Common myeloid progenitor, CD34-positive (primary cell): ENCODE measurements at places on chromosomes 7 and 10.
A peak's percentile ranks its signal among the peaks of the same experiment; 100 is the strongest.

DNA sequence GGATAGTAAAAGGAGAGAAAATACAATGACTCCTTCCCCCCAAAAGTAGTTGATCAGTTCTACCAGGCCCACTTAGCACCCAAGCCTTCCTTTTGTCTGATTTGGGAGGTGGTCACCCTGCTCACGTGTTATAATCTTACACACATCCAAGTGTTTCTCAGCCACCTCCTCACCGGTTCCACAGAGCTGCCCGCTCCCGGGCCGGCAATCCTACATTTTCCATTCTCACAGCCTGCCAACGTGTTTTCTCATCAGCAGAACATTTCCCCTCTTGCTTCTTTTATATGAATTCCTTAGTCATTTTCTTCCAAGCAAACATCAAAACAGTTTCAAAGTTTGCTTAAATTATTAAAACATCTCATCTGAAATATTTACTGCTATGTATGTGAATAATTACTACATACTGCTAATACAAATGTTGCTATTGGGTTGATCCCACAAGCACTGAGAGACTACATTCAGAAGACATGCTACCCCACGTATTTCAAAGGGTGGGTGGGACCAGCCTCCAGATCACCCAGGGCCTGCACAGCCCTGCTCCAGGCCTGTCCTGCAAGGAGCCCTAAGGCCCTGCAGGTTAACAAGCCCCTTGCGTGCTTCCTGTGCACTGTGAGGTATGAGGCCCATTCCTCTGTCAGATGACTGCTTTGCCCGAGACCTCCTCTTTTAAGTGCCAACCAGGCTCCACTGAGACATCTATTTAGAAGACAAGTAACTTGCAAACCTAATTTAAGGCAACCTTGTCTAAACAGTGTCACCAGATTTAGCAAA lies 75.3 kb downstream of the GRB10 start:
- no peak overlapping the region for H3K27ac ChIP-seq
- H3K36me3 ChIP-seq: peaks cover 10% of the 10 kb centered on the region
- H3K27me3 ChIP-seq: no peaks in the 10 kb centered on the region

DNA sequence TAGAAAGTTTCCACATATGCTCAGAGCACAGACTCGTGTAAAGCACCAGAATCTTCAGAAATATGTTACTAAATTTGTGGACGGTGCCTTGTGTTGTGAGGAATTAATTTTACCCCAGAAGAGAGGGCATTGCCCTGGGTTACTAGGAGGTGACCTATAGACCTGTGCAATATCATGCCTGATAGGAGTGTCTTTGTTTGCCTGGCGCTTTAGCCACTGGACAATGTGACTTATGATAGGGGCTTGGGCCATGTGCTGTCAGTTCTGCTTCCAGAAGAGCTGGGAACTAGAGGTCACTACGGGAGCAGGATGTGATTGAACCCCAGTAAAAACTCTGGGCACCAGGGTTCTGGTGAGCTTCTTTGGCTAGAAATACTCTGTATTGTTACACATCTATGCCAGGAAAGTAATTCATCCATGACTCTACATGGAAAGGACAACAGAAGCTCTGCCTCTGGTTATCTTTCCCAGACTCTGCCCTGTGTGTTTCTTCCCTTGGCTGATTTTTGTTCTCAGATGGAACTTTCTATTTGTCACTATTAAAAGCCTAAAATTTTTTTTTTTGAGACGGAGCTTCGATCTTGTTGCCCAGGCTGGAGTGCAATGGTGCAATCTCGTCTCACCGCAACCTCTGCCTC lies 75.5 kb downstream of the SIRT1 start:
- H3K4me3 ChIP-seq: no peak overlapping the region
- no peak overlapping the region for H3K27ac ChIP-seq
- no peaks in the 10 kb centered on the region for H3K36me3 ChIP-seq
- no peak for DNase-seq
- H3K27me3 ChIP-seq: no peaks in the 10 kb centered on the region

DNA sequence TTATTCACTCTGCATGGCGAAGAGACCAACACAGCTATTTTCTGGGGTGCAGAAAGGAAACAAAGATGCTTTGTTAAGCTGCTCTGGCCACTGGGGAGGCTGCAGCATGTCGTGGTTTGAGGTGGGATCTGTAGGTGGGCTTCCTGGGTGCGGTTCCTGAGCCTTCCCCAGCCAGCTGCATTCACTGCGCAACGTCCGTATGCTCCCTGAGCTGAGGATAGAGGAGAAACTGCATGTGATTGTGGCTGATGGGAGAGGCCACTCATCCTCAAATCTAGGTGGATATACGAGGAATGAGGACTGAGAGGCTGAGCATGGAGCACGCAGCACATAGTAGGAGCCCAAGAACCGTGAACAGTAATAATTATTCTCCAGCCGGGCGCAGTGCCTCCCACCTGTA lies 9.9 kb upstream of the DNAAF5 start:
- no peaks in the 10 kb centered on the region for H3K27me3 ChIP-seq
- no peak overlapping the region for H3K4me3 ChIP-seq
- peaks cover 9% of the 10 kb centered on the region for H3K4me1 ChIP-seq
- H3K27ac ChIP-seq: no peak overlapping the region

DNA sequence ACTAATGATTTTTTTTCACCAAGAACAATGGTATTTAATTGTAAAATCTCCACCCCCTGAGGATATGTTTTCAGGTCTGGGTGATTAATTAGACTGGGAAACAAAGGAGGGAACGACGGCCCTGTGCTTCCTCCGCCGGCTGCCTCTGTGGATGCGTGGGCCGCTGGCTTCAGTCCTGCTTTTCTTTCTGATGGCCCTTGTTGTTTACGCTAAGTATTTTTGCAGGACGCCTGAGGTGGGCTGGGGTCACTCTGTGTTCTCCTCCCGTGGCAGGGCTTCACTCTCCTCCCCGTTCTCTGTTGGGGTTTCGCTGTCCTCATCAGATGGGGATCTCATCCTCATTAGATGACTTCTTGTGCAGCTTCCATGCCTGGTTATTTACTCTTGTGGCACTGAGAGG lies 5.2 kb upstream of the ACBD5 start:
- no peaks in the 10 kb centered on the region for H3K27me3 ChIP-seq
- no peak overlapping the region for H3K4me3 ChIP-seq
- H3K36me3 ChIP-seq: no peaks in the 10 kb centered on the region
- H3K4me1 ChIP-seq: peaks cover 21% of the 10 kb centered on the region
- DNase-seq: no peak
- H3K27ac ChIP-seq: no peak overlapping the region

DNA sequence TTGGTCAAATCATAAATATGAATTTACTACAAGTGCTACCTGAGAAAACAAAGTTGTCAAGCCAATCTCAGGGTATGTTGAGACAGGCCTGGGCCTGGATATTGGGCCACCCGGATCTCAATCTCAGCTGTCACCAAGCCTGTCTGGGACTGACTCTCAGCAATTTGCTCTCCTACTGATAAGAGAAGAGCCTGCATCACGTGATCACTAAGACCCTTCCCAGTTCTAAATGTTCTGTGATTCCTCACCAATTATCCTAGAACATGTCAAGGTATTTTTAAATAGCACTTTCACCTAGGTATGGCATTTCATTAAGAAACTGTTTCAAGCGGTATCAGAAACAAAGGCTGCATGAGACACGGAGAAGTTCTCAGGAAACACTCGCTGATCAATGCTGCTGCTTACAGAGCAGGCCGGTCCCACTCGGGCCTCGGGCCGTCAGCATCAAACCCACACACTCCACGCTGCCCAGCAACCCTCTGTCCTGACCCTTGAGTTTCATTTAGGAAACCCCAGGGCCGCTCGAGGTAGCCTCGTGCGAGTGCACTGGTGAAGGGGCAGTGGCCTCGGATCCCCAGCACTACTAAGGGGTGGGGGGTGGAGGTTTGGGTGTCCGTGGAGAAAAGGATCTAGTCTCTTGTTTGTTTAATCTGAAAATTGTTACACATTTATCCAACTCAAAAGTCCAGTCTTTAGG lies 4.1 kb downstream of the KLF6 start:
- H3K36me3 ChIP-seq: peaks cover 59% of the 10 kb centered on the region
- no peak overlapping the region for H3K4me3 ChIP-seq
- no peak for DNase-seq
- no peak overlapping the region for H3K27ac ChIP-seq
- no peaks in the 10 kb centered on the region for H3K27me3 ChIP-seq
- H3K4me1 ChIP-seq: peaks cover 53% of the 10 kb centered on the region

GRCh38 chr10:3365630-3366029 lies 193.0 kb upstream of the PITRM1 start:
- no peaks in the 10 kb centered on the region for H3K27me3 ChIP-seq
- H3K27ac ChIP-seq: no peak overlapping the region
- H3K4me3 ChIP-seq: no peak overlapping the region
- no peaks in the 10 kb centered on the region for H3K36me3 ChIP-seq
- no peak for DNase-seq

DNA sequence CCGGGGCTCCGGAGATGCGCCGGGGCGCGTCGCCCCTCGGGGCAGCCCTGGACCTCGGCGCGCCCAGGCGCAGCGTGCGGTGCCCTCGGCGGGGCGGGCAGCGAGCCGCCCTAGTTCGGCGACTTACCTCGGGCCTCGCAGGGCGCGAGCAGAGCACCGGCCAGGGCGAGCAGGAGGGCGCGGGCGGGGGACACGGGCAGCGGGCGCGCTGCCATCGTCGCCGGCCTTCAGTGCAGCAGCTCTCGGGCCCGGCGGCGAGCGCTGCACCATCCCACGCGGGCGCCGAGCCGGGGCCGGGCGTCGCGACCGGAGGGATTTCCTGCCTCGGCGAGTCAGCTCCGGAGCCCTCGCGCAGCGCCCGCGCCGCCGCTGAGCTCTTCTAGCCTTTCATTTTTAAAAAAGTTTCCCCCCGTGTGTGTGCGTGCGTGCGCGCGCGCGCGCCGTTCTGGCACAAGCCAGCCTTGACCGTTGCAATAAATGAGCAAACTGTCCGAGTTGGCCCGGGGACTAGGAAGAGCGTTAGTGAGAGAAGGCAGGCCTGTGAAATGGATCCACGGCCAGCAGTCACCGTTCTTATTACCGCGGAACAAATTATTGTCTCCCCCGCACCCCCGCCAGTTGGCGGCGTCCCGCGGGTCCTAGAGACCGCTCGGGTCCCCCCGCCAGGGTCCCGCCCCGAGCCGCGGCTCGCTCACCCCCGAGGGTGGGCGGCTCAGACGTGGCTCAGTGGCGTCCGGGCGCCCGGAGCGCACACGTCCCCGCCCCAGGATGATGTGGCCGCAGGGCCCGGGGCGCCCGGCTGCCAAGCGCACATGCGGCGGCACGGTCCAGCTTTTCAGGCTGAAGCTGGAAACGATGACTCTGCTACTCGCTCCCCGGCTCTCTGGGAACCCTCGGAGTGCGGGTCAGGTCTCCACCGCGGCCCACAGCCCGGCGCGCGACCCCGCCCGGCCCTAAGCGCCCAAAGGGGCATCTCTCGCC lies at the start of gene ADAM12:
Gene ADAM12 (minus strand): TSS at position 547 of the 981 bp plus-strand sequence. CDS start 332 bp downstream, at position 215.
- H3K4me3 ChIP-seq: peak within 1 kb of the TSS; percentile 18
- DNase-seq: no peak
- H3K4me1 ChIP-seq: peaks cover 8% of the 10 kb centered on the region
- no peaks in the 10 kb centered on the region for H3K36me3 ChIP-seq
- peaks cover 26% of the 10 kb centered on the region for H3K27me3 ChIP-seq
- H3K27ac ChIP-seq: no peak within 1 kb of the TSS

DNA sequence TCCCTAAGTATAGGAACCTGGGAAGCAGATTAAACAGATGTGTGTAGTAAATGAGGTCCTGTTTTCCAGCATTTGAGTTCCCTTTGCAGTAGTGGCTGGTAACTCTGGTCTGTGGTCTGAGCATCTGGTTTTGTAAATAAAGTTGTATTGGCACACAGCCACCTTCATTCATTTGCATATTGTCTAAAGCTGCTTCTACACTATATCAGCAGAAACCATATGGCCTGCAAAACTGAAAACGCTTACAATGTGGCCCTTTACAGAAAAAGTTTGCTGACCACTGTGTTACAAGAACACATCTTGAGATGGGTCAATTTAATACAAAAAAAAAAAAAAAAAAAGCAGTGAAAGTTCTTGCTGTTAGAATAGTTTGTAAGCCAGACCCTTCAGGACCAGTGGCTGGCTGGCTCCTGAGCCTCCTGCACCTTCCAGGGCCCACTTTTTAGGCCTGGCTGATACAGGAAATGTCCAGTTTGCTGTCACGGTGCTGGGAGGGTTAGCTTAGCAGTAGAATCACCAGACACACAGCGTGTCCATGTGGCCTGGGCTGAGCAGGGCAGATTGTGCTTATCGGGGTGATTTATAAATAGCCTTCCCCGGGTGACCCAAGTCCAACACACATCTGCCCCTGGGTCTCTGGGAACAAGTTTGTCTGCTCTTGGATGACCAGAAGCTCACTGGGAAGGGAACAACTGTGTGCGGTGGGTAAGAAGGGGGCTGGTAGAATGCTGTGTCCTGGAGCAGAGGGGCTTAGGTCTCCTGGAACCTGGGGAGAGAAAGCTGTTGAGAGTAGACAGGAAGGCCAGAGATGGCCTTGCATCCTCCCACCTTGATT lies 1.4 kb downstream of the C10orf71 start:
- H3K4me3 ChIP-seq: no peak overlapping the region
- DNase-seq: peak; percentile 80
- H3K4me1 ChIP-seq: peaks cover 17% of the 10 kb centered on the region
- H3K27ac ChIP-seq: no peak overlapping the region
- no peaks in the 10 kb centered on the region for H3K27me3 ChIP-seq
- no peaks in the 10 kb centered on the region for H3K36me3 ChIP-seq

DNA sequence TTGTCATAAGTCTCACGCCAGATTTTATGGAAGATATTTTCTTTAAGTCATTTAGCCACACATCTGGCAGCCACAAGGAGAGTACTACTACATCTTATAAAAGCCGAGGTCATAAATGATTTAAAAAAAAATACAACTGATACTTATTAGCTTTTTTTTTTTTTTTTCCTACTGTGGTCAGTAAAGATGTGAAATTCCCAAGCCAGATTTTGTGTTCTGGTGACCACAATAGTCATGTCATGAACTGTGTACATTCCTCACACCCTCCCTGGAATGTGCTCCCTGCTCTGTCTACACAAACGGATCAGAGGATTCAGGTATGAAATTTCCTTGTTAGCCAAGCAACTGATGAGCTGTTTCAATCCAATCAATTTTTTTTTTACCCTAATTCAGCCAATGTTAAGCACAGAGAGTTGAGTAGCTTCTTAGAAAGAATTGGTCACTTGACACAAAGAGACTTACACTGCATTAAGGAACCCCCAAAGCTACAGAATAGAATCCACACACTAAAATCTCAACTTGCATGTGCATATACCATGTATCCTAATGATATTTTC lies 54.7 kb downstream of the CHRM2 start:
- no peaks in the 10 kb centered on the region for H3K27me3 ChIP-seq
- no peak for DNase-seq
- H3K36me3 ChIP-seq: no peaks in the 10 kb centered on the region
- no peak overlapping the region for H3K4me3 ChIP-seq
- H3K4me1 ChIP-seq: peaks cover 20% of the 10 kb centered on the region
- no peak overlapping the region for H3K27ac ChIP-seq
